ENCODE measurements at places on chromosomes 13 and 19. TPM values are rescaled to one million over a fixed set of nuclear protein-coding genes. Genes with fewer than 3 reads are reported as not detected.

FBXW9 gene
- 5.3 TPM for total RNA-seq

RXFP2 gene
- not detected for total RNA-seq

TMEM221 gene
- total RNA-seq = not detected

SMAD9 gene
- total RNA-seq = not detected

DLL3 gene
- total RNA-seq = 0.28 TPM

RFPL4A gene
- total RNA-seq = not detected

TMC4 gene
- total RNA-seq = 3.2 TPM

CEACAM4 gene
- not detected for total RNA-seq

All from activated CD4-positive, alpha-beta memory T cell treated with anti-CD3 and anti-CD28 coated beads, Interleukin-2, amount 10 ng/mL, durations not matched to agents 7 days and 5 days (primary cell).